Occipital lobe (tissue), 3 donors: ENCODE measurements at places on chromosomes 7 and 10. TPM values are rescaled to one million over a fixed set of nuclear protein-coding genes. Genes with fewer than 3 reads are reported as not detected.

The EPO gene
- not detected for total RNA-seq

The TMEM213 gene
- total RNA-seq = not detected

The ELFN1 gene
- total RNA-seq = 9.5 TPM

The ELOVL3 gene
- total RNA-seq = 0.16 TPM

The SLC18A3 gene
- not detected for total RNA-seq

The MUC12 gene
- not detected for total RNA-seq
